ENCODE measurements at places on chromosomes 11 and 22.

- peak; percentile 3 for DNase-seq
Observed at GRCh38 chr11:42311514-42311913, 852.1 kb upstream of the LRRC4C start.

- no peak for DNase-seq
Observed at GRCh38 chr11:95148938-95149337, 59.3 kb downstream of the ENDOD1 start.

DNA sequence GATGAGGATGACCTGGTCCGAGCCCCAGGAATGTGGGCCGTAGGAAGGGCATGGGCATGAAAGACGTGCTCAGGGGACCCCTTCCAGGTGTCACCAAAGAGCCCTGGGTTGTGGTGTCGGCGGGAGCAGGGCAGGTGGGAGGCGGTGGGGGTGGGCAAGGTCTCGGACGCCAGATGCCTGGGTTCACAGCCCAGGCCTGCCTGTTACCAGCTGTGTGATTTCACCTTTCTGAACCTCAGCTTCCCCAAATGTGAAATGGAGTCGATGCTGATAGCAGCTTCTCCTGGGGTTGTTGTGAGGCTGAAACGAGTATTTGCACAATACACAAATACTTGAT, 42.9 kb upstream of the MYEOV start:
- DNase-seq, result no peak

DNA sequence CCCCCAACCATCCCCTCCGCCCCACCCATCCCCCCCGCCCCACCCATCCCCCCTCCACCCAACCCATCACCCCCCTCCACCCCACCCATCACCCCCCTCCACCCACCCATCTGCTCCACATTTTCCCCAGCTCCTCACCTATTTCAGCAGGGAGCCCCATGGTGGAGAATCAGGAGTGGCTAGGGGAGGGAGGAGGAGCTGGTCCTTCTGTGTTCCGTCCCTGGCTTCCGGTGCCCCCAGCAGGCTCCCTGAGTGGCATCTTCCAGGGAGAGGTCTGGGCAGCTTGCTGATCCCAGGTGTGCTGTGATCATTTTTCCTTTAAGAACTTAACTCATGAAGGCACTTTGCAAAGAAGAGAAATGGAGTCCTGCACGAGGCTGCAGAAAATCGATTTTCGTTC, 365.8 kb downstream of the TBC1D22A start:
- DNase-seq, result no peak

GRCh38 chr11:126378763-126379162, 23.3 kb downstream of the ST3GAL4 start:
- no peak for DNase-seq

- no peak for DNase-seq
Observed at GRCh38 chr11:41102471-41102870, 357.0 kb downstream of the LRRC4C start.

- DNase-seq, result no peak
Observed at GRCh38 chr22:39923696-39924095, 22.8 kb downstream of the GRAP2 start.

DNA sequence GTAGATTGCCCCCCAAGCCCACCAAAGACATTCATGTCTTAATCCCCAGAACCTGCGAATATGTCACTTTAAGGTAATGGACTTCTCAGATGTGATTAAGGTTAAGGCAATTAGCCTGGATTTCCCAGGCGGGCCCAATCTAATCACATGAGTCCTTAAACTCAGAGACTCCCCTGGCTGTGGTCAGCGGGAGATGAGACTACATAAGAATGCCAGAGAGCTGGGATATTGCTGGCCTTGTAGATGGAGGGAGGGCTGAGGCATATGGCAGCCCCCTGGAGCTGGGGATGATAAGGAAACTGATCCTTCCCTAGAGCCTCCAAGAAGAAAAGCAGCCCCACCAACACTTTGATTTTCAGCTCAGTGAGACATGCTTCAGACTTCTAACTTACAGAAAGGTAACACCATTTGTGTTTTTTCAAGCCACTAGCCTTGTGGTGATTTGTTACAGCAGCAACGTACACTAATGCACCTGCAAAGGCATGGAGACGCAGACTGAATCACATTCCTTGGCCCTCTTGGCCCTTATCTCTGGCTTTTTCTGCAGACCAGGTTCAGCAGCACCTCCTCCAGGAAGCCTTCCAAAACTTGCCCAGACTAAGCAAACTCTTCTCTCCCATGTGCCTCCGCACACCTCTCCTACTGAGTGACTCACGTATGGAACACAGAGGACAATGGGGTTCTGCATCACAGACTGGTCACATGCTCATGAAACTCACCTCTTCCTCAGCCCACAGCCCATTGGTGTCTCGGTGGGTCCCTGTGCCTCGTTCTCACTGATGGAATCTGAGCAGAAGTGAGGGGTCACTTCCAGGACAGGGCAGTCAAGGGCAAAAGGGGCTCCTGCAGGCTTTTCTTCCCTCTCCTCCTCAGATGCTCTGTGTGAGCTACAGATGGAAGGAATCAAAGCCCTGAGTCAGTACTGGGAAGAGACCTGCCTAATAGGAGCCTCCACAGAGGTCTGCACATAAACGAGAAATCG, 86.3 kb upstream of the HMGXB4 start:
- DNase-seq, result no peak

- peak; percentile 58 for DNase-seq
Observed at GRCh38 chr11:113014262-113015097, 53.3 kb downstream of the NCAM1 start.

DNA sequence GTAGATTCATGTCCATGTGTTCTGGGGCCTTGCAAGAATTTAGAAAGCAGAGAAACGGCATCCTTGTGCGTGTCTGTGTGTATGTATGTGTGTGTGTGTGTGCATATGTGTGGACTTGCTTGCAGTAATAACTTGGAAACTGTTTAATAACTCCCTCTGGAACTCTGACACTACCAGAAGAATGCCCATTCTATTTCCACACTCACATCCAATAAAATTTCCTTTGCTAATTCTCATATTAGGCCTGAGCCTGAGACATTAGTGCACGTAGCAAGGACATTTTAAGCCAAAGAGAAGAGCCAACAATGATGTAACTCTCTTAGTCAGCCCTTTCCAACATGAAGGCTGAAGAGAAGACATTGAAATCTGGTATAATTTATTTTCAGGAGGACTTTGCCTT, 3.2 kb downstream of the OR4D6 start:
- no peak for DNase-seq

DNA sequence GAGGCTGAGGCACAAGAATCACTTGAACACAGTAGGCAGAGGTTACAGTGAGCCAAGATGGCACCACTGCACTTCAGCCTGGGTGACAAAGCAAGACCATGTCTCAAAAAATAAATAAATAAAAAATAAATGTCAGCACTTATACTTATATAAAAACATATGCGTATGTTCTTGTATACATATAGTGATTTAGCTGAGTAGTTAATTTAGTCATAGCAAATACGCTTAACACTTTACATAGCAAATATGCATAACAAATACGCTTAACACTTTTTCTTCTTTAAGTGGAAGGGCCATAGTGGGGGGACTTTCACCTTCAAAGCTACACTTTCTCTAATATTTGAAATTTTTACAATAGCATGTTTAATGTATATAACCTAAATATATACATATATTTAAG, 64.0 kb upstream of the CAPRIN1 start:
- no peak for DNase-seq

DNA sequence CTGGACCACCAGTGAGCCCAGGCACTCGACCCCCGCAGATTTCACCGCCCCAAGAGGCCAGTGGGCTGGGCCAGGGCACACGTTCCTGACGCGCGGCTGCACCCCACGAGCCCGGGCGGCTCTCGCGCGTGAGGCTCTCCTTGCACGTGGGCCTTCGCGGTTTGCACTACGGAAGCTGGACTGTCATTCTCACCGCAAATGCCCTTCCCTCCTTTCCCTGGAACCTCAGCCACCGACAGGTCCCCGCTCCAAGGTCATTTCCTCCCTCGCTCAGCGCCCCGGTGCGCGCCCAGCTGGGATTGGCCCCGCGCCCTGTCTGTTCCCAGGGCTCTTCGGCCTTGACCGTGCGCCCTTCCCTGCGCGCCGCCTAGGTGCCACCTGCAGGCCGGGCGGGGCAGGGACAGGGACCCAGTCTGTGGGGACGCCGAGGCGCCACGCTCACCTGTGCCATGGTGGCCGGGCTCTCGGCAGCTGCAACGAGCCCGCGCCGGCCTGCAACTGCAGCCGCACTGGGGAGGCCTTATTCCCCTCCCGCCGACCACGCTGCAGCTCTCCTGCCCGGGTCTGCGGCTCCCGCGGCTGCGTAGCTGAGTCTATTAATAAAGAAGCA, 2.1 kb upstream of the CPT1A start:
- no peak for DNase-seq

GRCh38 chr11:73048446-73048845, 93.7 kb downstream of the FCHSD2 start:
- no peak for DNase-seq

GRCh38 chr11:27040302-27041115, at the start of gene BBOX1:
BBOX1 (plus strand) TSS chr11:27040815; CDS start chr11:27055431, 14,616 bp downstream.
- peak; percentile 57 for DNase-seq

GRCh38 chr11:32141745-32142546, 51.1 kb downstream of the RCN1 start:
- no peak for DNase-seq

- no peak for DNase-seq
Observed at GRCh38 chr22:16953206-16954059, 54.6 kb downstream of the GAB4 start.
